ENCODE measurements at places on chromosomes 12 and 14. TPM values are rescaled to one million over a fixed set of nuclear protein-coding genes. Genes with fewer than 3 reads are reported as not detected.

- DNase-seq: no peak
Observed at GRCh38 chr12:125387206-125387605, 322.0 kb downstream of the AACS start.

Gene ANKRD33
- not detected for total RNA-seq

GRCh38 chr14:58428118-58428683 is 682 bp downstream of the KIAA0586 start:
- no peak for DNase-seq

DNA sequence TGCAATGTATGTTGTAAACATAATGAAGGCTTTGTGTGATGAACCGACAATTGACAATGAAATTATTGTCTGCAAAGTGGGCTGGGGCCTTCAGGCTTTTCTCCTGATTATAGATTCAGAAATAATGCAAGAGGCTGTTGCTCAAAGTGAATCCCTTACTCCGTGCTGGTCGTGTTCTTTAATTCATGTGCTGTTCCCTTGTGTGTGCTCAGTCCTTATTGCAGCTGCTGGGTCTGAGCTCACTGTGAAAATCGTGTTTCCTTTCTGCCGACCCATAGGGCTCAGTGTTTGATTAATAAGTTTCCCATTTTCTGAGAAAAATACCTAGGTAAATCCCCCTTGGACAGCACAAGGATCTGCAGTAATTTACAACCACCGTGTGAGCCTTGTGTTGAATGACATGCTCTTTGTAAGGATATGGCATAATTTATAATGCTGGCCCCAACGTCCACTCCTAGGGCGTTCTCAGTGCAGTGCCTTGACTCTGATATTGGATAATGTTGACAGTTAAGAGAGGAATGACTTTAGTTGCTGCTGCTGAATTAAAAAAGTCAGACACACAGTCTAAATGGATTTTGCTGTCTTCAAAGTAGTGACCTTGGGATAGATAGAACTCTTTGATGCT is 81.6 kb downstream of the RGS6 start:
- DNase-seq: no peak

DNA sequence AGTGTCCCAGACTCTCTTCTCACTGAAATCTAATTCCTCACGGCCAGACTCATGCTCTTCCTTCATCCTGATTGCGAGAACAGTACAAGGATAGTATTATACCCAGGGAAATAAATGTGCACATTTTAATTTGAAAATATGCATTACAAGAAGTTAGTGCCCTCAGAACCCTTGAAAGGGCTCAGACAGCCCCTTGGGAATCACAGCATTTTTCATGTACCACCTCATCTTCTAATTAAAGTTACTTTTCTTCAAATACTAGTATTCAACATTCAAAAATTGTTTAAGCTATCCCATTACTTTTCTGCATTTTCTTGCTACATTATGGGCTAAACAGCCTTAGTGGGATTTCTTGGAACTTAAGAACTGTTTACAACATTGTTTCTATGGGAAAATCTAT is 1.7 kb upstream of the APPL2 start:
- DNase-seq: no peak

DNA sequence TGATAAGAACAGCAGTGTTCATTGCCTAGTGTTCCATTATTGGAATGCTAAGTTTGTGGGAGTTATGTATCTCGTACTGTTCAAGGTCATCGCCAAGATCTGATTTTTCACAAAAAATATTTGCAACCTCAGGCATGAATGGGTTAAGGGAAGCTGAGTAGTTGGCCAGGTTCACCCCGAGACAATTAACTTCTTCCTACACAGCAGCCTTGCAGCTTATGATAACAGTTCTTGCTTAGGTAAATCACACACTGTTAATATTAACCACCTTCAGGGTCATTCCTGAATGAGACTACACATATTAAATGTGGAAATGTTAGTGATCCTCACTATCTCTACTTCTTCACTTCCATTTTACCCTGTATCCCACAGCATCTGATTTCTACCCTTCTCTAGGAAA is 18.0 kb downstream of the FKBP11 start:
- DNase-seq: no peak

Gene SLC38A4
- total RNA-seq: not detected

GRCh38 chr12:69385038-69385437 is 25.5 kb downstream of the YEATS4 start:
- no peak for DNase-seq

Gene DEGS2
- total RNA-seq: not detected

- DNase-seq: no peak
Observed at GRCh38 chr12:132419631-132420246, 70.2 kb upstream of the FBRSL1 start.

DNA sequence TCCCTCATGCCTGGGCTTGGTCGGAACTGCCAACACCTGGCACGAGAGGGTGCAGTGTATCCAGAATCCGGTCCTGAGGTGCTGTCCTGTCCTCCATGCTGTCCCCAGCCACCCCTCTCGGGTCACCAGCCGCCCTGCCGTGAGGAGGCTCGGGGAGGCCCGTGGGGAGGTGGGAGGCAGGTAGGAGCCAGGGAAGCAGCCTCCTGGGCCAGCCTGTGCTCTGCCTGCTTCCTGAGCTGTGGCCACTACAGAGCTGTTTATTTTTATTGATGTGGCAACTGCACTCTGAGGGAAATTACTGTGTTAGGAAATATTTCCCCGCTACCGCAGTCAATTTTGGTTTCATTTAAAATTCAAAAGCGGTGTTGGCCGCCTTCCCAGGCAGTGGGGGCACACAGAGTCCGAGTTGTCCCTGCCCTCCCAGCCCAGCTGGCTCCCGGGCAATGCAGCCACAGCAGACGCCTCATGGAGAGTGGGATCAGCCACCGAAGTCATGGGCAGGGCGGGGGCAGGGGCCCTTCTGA is 18.3 kb downstream of the NOC4L start:
- DNase-seq: no peak

Gene ZDHHC22
- total RNA-seq: not detected

DNA sequence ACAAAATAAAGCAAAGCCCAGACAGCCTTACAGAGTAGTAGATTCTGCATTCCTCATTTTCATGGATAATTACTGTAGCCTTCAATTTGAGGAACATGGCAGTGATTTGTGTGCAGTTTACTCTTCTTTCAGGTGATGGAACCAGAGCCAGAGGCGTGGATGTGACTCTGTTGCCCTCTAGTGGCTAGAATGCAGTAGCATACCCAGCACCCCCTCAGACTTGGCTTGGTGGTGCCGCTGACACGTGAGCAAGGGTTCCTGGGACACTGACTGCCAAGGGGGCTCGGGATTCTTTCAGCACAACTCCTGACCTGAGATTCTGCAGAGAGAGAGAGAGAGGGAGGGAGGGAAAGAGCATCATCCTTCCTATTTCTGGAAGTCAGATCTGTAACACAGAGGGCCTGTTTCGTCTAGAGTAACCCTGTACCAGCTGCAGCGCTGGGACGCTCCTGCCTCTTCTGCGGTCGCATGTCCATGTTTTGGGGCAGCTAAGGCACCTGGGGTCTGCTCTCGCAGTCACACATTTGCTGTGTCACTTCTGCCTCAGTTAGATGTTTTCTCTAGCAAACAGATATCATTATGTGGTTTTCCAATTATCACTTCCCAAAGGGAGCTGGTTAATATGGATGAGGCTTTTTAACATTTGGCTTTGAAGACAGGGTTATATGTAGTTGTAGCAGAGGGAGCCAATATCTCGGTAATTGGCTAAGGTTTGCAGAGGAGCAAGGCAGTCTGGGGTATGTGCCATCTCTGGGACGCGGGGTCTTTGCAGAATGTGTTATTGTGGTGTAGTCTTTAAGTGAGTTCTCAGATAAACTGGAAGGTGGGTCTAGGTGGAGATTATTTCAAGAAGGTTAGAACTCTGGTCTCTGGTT is 428.1 kb downstream of the NRXN3 start:
- peak; percentile 21 for DNase-seq

DNA sequence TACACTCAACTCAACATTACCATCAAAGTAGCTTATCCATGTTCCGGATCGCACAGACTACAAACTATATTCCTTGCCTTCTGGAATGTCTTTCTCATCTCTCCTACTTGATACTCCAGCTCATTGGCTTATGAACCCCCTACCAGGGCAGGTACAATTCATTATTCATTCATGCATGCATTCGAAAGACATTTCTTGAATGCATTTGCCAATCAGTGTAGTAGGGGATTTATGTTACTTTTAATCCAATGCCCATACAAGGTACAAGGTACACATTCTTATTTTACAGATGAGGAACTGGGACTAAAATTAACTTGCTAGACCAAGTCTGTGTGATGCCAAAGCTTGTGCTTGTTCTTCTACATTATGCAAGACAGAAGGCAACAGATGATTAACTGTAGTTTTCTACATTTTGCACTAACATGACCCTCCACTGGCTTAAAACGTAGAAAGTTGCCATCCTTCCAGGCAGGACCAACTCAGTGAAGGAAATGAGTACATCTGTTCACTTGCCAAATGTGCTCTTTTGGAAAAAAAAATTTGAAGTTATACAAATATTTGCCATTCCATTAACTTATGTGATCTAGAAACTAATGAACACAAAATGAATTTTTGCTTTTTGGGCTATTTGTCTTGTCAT is 53.8 kb upstream of the KCNJ8 start:
- no peak for DNase-seq

DNA sequence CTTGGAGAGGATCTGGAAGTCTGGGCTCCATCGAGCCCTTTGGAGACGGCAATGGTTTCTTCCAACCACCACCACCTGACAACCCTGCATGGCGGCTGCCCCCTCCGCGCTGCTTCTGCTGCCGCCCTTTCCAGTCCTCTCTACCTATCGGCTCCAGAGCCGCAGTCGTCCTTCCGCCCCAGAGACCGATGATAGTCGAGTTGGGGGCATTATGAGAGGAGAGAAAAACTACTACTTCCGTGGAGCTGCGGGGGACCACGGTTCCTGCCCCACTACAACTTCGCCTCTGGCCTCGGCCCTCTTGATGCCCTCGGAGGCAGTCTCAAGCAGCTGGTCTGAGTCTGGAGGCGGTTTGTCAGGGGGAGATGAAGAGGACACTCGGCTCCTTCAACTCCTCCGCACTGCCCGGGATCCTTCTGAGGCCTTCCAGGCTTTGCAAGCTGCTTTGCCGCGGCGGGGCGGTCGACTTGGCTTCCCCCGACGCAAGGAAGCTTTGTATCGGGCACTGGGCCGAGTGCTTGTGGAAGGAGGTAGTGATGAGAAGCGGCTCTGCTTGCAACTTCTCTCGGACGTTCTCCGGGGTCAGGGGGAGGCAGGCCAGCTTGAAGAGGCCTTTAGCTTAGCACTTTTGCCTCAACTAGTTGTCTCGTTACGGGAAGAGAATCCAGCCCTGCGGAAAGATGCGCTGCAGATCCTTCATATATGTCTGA is 499 bp downstream of the TOGARAM1 start:
- DNase-seq: no peak

- no peak for DNase-seq
Observed at GRCh38 chr14:71549421-71550050, 382.7 kb upstream of the RGS6 start.

GRCh38 chr12:39581592-39581991 is 38.0 kb downstream of the ABCD2 start:
- DNase-seq: no peak

DNA sequence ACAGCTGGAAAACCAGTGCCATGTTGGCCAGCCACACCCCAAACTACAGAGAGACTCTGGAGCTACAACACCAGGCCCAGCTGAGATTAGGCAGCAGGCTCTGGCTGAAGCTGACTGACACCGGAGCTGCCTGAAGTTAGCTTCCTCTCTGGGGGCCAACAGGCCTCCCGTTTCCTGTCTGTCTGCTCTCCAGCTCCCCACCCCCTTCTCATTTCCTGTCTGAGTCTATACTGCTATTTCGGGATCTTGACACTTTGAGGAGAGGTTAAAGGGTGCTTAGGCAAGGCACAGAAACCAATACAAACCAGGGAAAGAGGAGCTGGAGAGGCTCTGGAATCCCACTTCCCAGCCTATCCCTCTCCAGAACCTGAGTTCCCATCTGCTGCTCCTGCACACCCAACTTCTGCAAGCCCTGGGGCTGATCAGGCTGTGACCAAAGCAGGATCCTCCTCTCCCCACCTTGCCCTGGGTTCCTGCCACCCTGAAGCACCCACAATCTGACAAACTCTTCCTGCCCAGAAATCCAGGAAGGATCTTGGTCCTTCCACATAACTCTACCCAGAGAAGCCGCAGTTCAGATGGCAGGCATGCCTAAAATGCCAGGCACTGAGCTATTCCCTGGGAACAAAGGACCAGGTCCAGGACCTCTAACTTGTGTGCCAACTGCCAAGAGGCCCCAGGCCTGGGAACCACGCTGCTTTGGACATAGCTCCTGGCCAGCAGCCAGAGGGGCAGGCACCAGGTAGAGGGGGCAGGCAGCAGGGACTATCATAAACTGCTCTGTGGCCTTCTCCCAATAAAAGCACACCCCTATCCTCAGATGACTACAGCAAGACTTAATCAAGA is 39.9 kb downstream of the PRPF40B start:
- peak; percentile 85 for DNase-seq

- DNase-seq: no peak
Observed at GRCh38 chr12:11723993-11724392, 74.5 kb downstream of the ETV6 start.

Gene PAPLN
- 0.14 TPM for total RNA-seq

DNA sequence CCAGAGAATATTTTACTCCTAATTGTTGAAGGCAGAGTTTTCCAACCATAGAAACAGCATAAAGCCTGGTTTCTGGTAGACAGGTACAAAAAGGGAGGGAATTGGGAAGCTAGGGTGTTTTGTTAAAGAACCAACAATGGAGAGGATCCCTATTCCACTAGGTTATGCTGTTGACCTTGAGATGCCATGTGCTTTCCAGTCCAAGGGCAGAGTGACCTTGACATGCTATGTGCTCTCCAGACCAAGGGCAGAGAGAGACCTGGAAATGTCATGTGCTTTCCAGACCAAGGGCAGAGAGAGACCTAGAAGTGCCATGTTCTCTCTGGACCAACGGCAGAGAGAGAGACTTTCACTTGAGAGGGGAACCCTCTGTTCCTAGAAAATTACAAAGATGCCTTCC is 1043.8 kb upstream of the FBXO33 start:
- no peak for DNase-seq

Gene SCNN1A
- 2.0 TPM for total RNA-seq

DNA sequence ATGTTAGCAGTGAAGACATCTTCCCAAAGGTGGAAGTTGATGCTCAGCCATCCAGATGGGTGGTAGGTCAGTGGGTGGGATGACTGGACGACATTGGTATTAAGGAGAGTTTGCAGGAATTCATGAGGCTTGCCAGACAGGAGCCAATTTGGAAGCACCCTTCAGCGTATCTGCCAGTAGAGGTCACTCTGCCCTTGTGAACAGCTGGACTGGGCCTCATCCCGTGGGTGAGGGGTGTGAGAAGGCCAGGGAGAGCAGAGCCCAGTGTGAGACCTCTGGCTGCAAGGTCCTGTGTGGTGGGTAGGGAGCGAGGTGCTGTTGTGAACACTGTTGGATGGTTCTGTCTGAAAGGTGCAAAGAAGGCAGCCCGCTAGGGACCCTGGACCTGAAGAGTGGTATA is 37.7 kb downstream of the SLC5A8 start:
- no peak for DNase-seq

DNA sequence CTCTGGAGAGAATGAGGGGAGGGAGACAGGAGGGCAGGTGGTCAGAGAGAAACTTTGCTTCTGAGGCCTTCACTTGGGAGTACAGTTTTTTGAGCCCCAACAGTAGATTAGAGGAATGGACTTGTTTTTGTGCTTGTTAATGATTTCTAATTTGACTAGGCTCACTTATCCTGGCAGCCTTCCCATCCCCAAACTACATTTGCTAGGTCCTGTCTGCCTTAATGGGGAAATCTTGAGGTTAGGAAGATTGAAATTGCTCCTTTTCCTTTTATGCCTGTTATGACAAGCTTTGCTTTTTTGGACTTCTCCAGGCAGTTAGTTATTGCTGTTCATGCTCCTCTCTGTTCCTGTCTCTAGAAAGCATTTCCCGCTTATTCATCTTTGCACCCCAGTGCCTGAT is 37.7 kb downstream of the SYNE2 start:
- no peak for DNase-seq

GRCh38 chr12:108519558-108519957 is 4.5 kb downstream of the FICD start:
- no peak for DNase-seq

Gene INHBE
- not detected for total RNA-seq

Measured in CD4-positive, alpha-beta T cell (primary cell).